Hypothalamus (tissue), 51 donors: ENCODE measurements at places on chromosomes 5 and 9.

GRCh38 chr9:18747595-18747994 is 273.6 kb downstream of the ADAMTSL1 start:
- no peak for DNase-seq

GRCh38 chr5:146254223-146254622 is 50.8 kb downstream of the RBM27 start:
- DNase-seq: no peak

- DNase-seq: no peak
Observed at GRCh38 chr9:96515621-96516470, 65.9 kb downstream of the HABP4 start.

DNA sequence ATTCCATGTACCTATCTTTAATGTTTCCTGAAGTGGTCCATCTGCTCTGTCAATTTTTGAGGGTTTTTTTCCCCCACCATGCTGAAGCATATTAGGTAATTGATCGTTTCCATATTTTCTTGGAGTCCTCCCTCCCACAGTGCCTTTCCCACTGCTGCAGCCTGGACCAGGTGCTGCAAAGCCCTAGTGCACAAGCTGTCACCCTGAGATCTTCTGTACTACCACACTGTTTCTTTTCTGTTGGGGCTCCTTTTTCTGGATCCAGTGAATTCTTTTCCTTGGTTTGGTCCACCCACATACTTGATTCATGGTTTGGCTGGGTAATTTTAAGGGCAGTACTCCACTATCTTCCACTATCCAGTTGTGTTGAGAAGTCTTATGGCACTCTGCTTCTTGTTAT is 30.9 kb upstream of the FAM169A start:
- no peak for DNase-seq

GRCh38 chr9:33719581-33720374 is 75.6 kb upstream of the PRSS3 start:
- no peak for DNase-seq

GRCh38 chr5:10626473-10627013 is 62.7 kb downstream of the ANKRD33B start:
- DNase-seq: no peak

GRCh38 chr5:73812457-73812856 is 186.5 kb downstream of the ARHGEF28 start:
- no peak for DNase-seq
